Central memory CD4-positive, alpha-beta T cell (primary cell): ENCODE measurements at places on chromosomes 11 and 22.
A peak's percentile ranks its signal among the peaks of the same experiment; 100 is the strongest.

DNA sequence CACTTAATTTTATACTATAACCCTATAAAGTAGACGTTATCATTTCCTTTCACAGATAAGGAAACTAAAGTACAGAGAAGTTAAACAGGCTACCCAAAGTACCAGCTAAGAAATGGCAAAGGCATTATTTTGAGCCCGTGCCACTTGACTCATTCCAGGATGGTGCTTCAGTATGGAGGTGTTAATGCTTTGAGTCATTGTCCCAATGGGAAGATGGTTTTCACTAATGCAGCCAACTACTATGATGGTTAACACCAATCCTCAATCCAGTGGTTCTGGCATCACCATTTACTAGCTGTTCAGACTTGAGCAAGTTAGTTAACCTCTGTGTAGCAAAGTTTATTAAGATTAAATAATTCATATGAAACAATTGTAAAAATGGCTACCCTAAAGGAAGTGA lies 123.1 kb upstream of the SLC5A12 start:
- no peak for DNase-seq

- no peak for DNase-seq
Observed at GRCh38 chr22:46009730-46010129, 32.8 kb upstream of the WNT7B start.

GRCh38 chr22:46484156-46484860 lies 53.1 kb downstream of the CELSR1 start:
- DNase-seq: no peak

- no peak for DNase-seq
Observed at GRCh38 chr11:106961518-106961917, 56.8 kb downstream of the GUCY1A2 start.

DNA sequence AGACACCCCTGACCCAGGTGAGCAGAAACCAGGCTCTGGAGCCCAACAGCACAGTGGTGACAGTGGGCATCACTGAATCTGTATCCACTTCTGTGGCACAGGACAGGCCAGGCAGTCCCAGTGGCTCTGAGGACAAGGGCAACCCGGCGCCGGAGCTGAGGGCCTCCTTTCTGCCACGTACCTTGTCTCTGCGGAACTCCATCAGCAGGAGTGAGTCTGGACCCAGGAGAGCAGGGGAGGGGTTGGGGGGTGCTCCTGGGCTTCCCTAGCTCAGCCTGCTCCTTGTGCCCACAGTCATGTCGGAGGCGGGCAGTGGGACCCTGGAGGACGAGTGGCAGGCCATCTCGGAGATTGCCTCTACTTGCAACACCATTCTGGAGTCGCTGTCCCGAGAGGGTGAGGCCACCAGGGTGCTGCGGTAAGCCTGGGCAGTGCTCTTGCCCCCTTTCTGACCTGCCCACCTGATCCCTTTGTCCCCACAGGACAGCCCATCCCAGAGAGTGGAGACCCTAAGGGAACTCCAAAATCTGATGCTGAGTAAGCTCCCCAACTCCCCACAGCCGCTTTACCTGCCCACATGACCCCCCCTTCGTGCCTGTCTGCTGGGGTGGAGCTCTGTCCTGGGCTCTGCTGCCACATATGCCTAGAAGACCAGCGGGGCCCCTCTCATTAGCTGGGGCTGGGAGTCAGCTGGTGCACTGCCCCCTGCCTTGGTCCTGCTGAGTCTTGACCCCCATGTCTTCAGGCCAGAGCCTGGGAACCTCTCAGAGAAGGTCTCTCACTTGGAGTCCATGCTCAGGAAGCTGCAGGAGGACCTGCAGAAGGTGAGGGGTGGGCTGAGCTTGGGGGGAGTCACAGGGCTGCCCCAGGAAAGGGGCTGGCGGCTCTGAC lies 12.0 kb downstream of the SIPA1 start:
- no peak for DNase-seq

DNA sequence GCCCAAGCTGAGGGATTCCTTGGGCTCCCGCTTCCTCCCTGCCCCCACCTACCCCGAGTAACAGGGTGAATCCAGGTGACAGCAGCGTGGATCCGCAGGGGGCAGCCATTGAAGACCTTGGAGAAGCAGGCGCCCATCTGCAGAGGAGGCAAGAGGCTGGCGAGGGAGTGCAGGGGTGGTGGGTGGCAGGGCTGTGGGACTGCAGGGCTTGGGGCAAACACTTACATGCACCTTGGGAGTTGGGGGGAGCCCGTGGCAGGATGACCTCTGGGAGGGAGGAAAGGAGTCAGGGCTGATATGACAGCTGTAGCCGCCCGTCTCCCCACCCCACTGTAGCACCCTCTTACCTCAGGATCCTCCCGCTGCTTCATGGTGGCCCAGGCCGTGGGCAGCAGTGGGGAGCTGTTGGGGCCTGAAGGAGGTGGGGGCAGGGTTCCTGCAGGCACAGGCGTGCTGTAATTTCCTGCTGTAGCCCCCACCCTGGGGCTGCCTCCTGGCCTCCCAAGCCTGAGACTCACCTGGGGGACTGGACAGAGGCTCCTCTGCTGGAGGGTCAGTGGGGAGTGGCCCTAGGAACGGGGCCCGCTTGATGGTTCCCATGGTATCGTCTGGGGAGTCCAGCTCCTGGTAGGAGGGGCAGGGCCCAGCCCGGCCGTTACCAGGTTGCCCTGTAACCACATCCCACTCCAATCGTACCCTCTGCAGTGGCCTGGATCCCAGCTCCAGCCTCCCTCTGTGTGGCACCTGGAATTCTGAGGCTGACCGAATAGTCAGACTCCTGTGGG lies 6.1 kb downstream of the MAP4K2 start:
- DNase-seq: no peak

DNA sequence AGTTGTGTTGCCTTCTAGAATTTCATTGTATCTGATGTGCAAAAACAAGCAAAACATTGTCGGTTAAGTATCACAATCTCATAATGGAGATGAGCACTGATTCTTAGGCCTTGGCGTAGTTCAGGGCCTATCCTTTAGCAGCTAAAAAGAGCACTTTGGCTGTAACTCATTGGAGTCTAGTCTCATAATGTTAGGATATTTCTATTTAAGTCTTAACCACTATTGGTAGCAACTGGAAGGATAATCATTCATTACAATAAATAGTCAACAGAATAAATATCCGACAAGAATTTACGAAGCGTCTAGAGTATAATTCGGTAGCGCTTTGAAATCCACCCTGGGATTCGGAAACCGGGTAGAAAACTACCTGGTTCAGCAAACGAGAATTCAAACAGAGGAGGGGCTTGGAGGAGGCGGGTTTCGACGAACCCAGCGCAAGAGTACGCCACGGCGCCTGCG lies 461 bp upstream of the EED start:
- DNase-seq: peak; percentile 91

- DNase-seq: peak; percentile 38
Observed at GRCh38 chr11:3950996-3951660, 95.7 kb downstream of the STIM1 start.

- no peak for DNase-seq
Observed at GRCh38 chr11:56782167-56782847, 33.8 kb upstream of the OR9G4 start.

GRCh38 chr11:33045551-33046255 lies 6.3 kb downstream of the TCP11L1 start:
- no peak for DNase-seq

GRCh38 chr11:68757711-68758110 lies 6.4 kb upstream of the TESMIN start:
- no peak for DNase-seq

- no peak for DNase-seq
Observed at GRCh38 chr11:103729617-103730016, 306.8 kb upstream of the DDI1 start.

- no peak for DNase-seq
Observed at GRCh38 chr11:85086504-85087284, 540.5 kb downstream of the DLG2 start.

- no peak for DNase-seq
Observed at GRCh38 chr11:11244470-11245080, 108.5 kb downstream of the CSNK2A3 start.

DNA sequence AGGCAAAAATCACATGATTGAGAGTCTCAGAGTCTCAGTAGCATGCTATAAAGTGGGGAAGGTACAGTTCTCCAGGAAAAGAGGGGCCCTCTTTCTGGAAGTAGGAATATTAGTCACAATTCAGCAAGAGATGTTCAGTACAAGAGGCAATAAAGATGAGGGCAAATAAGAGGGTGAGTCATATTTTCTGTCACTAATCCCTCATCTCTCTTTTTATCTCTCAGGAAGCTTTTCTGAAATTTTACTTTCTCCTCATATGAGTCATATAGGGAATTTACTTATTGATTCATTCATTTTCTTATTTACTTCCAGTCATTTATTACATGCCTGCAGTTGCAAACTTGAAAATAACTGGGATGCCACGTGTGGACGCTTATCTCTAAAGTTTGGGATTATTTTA lies 3.4 kb upstream of the NXPE1 start:
- no peak for DNase-seq
